Bronchial epithelial cell (primary cell): ENCODE measurements at places on chromosomes 1 and 21.

DNA sequence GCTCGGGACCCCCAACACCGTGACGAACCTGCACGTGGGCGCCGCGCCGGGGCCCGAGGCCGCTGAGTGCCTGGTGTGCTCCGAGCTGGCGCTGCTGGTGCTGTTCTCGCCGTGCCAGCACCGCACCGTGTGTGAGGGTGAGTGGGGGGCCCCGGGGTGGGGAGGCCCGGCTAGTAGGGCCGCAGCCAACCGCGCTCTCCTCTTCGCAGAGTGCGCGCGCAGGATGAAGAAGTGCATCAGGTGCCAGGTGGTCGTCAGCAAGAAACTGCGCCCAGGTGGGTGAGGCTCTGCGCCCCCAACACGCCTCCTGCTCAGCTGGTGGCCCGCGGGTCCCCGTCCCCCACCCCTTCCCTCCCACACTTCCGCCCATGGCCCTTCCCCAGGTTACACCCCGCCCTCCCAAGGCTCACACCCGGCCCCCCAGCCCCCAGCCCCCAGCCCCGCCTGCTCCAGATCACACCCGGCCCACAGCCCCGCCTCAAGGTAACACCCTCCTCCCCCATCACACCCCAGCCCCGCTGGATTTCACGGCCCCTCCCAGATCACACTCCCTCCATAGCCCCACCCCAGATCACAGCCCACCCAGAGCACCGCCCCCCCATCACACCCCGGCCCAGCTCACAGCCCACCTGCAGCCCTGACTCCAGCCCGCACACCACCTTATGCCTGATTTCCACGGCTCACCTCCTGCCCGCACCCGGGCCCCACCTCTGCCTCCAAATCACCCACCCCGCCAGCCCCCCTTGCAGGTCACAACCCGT is 2.4 kb upstream of the MMP23B start:
- no peak for DNase-seq

DNA sequence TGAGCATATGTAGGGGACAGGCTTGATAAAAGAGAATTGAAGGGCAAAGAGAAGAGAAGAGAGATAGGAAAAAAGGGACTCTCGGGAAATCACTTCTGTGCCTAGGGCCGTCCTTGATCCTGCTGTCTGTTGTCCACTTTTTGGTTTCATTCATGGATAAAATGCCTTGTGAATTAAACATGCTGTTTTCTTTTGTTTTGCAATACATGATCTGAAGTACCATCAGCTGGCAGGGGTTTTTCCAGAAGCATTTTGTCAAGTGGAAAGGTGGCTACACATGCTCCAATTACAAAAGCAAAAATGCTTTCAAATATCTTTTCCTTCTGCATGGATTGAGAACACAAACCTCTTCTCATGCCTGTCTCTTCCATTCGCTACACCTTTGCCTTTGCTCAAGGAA is 361.7 kb downstream of the PDE4B start:
- no peak for DNase-seq

DNA sequence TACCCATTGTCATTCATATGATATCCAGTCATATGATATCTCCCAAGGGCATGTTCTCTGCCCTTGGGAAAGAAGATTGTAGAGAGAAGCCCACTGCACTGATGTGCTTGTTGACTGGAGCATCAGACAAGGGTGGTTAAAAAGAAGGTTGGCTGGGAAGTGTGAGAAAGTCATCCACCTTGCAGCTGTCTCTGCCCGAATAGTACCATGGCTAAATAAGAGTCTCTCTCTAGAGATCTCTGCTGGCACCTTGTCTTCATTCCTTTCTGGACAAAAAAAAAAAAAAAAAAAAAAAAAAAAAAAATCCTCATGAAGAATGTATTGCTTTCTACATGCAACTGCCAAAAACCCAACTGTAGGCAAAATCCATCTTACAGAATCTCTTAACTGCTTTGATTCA is 349.7 kb upstream of the ESRRG start:
- DNase-seq, result no peak

DNA sequence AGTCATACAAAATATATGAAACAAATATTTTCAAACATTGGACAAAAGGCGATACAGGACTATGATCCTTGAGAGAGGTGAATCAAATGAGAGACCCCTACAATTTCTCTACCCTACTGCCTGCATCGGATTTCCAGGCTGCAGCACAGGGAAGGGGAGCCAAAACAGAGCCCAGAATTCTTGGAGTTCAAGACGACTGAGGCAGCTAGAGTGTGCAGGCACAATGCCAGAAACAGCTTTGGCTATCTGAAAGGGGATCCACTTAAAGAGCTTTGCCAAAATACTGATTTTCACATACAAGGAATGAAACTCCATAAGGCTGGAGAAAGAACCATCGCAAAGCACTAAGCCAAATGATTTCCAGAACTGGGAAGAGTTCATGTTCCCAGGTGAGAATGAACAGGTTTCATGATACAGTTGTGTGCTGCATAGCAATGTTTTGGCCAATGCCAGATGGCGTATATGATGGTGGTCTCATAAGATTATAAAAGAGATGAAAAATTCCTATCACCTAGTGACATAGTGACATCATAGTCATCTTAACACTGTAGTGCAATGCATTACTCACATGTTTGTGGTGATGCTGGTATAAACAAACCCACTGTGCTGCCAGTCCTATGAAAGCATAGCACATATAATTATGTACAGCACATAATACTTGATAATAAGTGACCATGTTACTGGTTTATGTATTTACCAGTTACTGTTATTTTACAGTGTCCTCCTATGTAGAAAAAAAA is 77.5 kb downstream of the KCND3 start:
- DNase-seq, result no peak

DNA sequence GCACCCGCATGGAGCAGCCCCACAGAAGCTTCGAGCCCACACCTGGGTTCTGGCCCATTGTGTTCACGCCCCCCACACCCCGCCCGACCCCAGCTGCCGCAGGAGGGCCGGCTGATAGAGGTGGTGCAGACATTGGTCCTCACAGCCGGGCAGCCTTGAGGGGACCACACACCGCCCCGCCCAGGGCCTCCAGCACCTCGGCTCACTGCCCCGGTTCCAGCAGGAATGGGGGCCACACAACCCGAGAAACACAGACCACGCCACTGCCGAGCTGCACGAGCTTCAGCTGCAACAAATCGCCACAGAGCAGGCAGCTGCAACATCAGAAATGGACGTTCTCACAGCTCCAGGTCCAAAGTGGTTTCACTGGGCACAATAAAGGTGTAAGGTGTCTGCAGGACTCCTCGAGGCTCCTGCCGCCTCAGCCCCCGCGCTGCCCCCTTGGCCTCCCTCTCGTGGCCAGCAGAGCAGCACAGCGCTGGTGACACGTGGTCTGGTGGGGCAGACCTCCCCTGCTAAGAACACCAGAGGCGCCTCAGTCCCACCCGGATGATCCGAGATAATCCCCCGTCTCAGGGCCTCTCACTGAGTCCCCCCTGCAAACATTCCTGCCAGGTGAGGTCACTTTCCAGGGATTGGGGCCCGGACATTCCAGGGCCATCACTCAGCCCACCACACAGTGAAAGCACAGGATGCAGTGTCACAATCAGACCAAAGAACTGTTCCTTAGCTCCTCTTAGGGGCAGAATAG is 62.3 kb upstream of the ADARB1 start:
- DNase-seq, result peak; percentile 90

DNA sequence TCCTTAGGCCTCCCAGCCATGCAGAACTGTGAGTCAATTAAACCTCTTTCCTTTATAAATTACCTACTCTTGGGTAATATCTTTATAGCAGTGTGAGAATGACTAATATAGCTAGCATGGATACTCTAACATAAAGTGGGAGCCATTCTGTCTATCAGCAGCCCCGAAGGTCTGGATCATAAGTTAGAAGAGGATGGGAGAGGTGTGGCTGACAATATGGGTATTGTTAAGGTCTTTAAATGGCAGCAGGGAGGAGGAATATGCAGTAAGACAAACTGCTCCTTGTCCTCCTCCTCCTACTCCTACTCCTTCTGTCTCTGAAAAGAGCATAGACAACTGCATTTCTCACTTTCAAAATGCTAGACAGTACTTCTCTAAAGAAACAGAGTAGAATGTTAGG is 214.0 kb upstream of the C1orf87 start:
- DNase-seq, result no peak

DNA sequence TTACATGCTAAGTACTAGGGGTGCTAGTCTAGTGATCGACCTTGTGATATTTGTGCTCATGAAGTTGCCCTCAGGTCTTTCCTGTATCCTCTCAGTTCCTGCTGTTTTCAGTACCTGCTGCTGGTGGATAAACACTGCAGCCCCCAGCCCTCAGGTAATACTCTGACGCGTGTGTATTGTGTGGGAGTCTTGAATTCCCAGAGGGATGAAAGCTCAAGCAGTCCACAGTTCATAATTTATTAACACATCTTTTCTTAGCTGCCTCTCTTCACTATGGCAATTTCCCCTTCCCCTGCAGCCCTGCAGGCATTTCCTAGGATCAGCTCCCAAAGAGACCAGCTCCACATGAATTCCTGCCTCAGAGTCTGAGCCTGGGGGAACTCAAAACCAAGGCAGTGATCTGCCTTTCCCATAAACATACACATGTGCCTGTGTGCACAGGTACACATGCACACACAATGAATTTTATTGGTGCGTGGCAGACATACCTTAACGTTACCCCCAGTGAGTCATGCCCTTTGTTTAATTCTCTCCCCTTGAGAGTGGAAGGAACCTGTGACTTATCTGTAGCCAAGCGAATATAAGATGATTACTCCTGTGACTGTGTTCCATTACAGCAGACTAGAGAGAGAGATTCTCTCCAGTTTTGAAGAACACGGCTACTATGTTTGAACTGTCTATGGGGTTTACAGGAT is 14.1 kb upstream of the HMGCS2 start:
- DNase-seq, result peak; percentile 83

DNA sequence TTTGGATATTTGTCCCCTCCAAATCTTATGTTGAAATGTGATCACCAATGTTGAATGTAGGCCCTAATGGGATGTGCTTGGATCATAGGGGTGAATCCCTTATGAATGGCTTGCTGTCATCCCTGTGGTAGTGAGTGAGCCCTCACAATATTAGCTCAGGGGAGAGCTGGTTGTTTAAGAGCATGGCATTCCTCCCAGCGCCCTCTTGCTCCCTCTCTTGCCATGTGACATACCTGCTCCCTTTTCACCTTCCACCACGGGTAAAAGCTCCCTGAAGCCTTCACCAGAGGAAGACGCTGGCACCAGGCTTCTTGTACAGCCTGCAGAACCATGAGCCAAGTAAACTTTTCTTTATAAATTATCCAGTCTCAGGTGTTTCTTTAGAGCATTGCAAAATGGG is 305.6 kb downstream of the KCTD3 start:
- DNase-seq, result no peak

- no peak for DNase-seq
Observed at GRCh38 chr21:25515484-25516405, 91.5 kb downstream of the MRPL39 start.

GRCh38 chr1:207999972-208000371 is 89.0 kb upstream of the CD34 start:
- no peak for DNase-seq

DNA sequence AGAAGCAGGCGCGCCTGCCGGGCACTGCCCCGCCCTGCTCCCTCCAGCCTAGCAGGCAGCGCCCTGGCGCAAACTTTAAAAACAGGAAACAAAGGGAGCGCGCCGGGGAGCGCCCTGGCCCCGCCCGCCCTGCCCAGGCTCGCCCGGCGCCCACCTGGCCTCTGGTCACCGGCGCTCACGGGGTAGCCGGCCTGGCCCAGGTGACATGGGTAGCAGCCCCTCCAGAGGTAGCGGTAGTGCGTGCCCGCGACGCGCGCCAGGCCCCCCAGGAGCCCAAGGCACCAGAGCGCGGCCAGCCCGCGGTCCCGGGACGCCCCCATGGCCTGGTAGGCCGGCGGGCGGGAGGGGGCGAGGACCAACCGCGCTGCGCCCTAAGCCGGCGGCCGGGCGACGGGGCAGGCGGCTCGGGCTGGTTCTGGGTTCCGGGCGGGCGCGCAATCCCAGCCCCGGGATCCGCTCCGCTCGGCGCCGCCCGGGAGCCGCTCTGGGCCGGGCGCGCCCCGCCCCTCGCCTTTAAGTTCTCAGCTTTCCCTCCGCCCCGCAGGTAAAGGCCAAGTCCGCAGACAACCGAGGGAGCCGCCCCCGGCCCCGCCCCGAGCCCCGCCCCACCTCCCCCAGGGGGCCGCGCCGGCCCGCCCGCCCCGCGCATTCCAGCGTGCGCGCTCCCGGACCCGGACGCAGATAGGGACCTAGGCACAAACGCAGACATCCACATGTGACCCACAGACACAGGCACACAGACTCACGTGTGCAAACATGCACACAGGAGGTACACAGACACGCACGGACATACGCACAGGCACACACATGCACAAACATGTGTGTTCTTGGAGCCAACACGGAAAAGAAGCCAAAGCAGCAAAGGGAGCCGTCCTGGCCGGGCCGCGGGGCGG is 76.7 kb downstream of the ARHGEF16 start:
- peak; percentile 55 for DNase-seq

DNA sequence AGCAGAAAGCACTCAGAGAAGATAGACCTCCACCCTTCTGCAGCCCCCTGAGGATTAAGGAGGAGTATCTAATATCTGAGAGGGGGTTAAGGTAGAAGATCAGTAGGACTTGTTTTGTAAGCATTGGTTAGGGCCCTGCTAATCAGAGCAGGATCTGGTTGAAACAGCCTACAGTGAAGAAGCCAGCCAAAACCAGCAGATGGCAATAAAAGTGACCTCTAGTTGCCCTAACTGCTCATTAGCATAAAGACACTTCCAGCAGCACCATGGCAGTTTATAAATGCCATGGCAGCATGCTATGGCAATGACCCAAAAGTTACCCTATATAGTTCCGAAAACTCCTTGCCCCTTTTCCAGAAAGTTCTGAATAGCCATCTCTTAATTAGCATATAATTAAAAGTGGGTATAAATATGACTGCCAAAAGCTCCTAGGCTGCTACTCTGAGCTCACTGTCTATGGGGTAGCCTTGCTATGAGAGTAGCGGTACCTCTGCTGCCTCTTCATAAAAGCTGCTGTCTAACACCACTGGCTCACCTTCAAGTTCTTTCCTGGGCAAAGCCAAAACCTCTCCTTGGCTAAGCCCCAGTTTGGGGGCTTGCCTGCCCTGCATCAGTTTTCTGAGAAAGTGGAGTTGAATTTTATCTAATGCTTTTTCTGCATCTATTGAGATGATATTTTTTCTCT is 254.2 kb downstream of the PAPPA2 start:
- no peak for DNase-seq

GRCh38 chr1:43314233-43314632 is 13.5 kb downstream of the TIE1 start:
- DNase-seq, result no peak

DNA sequence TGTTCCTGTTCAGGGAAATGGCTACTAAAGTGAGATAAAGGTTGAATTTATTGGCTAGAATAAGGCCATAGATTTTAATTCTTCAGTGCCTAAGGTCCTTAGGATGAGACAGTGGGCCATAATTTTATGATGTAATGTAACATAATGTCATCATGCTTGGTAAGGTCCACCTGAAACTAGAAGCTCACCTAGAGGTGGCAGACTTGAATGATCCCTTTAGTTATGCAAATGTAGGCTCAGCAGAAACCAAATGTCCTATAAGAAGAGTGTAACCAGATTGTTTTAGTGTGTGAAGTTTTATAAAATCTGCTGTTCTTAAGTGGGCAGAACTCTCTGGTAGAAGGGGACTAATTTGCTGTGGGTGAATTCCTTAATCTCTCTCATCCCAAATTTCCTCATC is 13.5 kb upstream of the SETDB1 start:
- no peak for DNase-seq
